EL (cell line): ENCODE measurements at places on chromosomes 7 and 10.
A peak's percentile ranks its signal among the peaks of the same experiment; 100 is the strongest.

GRCh38 chr10:78944723-78945312 is 123.9 kb upstream of the ZMIZ1 start:
- peak; percentile 88 for DNase-seq

DNA sequence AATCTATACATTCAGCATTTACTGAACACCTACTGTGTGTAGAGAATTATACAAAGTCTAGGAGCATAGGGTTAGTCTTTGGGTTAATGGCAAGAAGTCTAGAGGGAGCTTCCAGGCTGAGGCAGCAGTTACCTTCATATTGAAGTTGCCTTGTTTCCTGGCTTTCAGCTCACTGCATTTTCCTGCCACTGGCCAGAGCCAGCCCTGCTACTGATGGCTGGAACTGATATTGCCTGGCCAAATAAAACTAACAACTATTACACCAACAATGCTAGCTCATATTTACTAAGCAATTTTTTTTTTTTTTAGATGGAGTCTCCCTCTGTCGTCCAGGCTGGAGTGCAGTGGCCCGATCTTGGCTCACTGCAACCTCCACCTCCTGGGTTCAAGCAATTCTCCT is 165.7 kb upstream of the ITGB1 start:
- no peak for DNase-seq

- DNase-seq = peak; percentile 86
Observed at GRCh38 chr10:14601872-14602725, 172.6 kb downstream of the FAM107B start.

GRCh38 chr7:37775921-37776320 is 72.5 kb upstream of the NME8 start:
- no peak for DNase-seq

DNA sequence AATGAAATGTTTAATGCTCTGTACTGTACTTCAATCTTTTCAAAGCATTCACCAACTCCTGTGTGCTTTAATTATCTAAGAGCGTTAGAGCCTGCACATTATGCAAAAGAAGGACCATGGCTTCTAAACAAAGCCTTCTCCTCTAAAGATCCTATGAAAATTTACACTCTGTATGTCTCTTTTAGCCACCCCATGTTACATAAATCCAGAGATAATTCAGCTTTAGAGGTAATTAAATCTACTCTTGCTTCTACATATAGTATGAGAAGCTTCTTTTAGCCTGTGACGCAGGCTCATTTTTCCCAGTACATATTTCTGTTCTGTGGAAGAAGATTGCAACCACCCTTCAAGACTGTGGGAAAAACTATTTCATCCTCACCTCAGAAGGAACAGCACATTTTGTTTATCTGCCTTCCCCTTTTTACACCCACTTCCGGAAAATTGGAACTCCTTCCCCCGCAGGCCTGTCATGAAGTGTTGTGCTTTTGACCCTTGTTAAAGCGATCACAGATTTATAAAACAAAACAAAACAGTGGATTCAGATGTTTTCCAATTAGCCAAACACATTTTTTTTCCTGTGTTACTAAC is 8.1 kb upstream of the TAS2R16 start:
- DNase-seq = no peak

GRCh38 chr7:117854186-117854585 is 19.1 kb downstream of the CTTNBP2 start:
- no peak for DNase-seq

DNA sequence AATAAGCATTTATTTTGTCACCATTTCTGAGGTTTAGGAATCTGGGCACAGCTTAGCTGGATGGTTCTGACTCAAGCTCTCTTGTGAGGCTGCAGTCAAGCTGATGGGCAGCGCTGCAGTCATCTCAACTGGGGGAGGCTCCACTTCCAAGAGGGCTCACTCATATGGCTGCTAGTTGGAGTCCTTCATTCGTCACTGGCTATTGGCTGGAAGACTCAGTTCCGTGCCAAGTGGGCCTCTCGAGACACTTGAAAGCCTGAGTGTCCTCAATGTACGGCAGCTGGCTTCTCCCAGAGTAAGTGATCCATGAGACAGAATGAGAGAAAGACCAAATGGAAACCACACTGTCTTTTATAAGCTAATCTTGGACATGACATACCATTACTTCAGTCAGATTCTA is 21.6 kb upstream of the COL13A1 start:
- no peak for DNase-seq

- no peak for DNase-seq
Observed at GRCh38 chr7:37684927-37685326, 1.4 kb downstream of the GPR141 start.

- DNase-seq = no peak
Observed at GRCh38 chr10:114931072-114931679, 6.8 kb upstream of the TRUB1 start.

DNA sequence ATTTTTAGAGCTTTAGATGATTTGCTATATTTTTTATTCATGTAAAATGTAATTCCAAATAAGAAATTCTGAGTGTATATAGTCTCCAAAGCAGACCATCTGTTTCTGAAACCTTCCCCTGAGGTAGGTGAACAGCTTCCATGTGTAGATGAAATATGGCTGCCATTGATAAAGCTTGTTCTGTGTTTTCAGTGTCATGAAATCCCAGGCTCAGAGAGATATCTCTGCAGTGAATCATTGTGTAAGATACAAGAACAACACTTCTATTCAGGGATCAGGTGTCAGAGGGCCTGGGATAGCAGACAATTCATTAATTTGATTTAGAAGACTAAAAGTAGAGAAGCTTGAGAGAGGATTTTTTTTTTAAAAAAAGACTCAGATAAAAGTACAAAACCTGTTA is 29.1 kb downstream of the ACTA2 start:
- DNase-seq = no peak

DNA sequence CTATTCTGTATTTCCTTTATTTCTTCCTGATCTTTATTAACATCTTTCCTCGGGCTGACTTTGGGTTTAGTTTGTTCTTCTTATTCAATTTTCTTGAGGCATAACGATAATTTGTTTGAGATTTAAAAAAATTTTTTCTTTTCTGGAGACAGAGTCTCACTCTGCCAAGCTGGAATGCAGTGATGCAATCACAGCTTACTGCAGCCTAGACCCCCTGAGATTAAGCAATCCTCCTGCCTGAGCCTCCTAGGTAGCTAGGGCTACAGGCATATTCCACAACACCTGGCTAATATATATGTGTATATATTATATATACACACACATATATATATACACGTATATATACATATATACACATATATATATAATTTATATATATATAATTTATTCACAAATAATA is 540.2 kb downstream of the NXPH1 start:
- DNase-seq = no peak

- no peak for DNase-seq
Observed at GRCh38 chr7:18905316-18905943, 212.0 kb downstream of the TWIST1 start.

DNA sequence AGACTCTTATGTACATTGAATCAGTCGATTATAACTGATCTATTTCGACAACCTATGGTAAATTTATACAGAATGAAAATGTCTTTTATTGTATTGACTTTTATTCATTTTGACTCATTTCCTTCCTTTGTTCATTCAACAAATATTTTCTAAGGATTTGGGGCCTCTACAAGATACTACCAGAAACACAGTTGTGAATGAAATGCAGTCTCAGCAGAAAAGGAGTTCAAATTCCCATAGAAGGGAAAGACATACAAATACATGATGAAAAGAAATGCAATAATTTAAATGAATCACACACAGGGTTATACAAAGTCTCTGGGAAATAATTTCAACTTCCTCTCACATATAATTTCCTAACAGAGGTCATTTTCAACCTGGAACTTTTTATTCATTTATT is 134.0 kb upstream of the SEMA3A start:
- no peak for DNase-seq

GRCh38 chr7:18513343-18513742 is 17.8 kb downstream of the HDAC9 start:
- DNase-seq = no peak

DNA sequence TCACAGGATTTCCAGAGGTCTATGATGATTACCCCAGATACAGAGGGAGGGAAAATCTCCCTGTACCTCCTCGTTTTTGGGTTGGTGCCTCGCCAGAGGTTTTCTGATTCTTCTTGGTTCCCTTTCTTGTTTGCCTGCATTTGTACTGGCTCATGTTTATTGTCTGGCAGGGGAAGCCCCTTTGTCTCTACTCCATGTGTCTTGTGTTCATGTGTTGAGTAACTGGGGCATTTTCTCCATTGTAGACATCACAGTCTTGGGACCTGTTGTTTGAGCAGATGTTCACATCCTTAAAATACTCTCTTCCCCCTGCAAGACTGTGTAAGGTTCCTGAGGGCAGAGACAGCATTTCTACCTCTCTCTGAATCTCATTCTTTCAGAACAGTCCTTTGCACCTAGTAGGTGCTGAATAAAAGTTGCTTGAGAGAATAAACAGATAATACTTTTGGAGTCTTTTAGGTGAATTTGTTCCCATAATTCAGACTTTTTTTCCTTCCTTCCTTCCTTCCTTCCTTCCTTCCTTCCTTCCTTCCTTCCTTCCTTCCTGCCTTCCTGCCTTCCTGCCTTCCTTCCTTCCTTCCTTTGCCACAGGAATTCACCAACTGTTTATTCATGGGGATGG is 25.1 kb downstream of the CDK14 start:
- no peak for DNase-seq

GRCh38 chr10:80139265-80139664 is 6.7 kb downstream of the PLAC9 start:
- no peak for DNase-seq

GRCh38 chr10:72690071-72690755 is 1.7 kb upstream of the MCU start:
- DNase-seq = no peak

- no peak for DNase-seq
Observed at GRCh38 chr10:123995082-123995460, 98.3 kb downstream of the CHST15 start.

DNA sequence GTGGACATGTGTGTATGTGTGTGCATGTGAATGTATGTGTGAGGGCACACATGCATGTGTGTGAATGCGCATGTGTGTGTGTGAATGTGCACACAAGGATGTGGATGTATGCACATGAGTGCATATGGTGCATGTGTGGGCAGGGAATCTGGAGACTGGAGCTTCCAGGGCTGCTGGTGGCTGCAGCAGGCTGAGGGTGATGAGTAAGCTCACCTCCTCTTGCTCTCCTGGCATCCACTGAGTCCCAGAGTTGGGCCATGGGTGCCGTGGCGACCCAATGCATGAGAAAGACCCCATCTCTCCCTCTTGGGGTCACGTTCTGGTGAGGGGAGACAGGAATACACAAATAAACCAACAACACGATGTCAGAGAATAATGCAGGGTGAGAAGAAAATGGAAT is 33.3 kb upstream of the COL13A1 start:
- DNase-seq = no peak

- DNase-seq = no peak
Observed at GRCh38 chr7:135158874-135159273, 11.0 kb downstream of the TMEM140 start.

DNA sequence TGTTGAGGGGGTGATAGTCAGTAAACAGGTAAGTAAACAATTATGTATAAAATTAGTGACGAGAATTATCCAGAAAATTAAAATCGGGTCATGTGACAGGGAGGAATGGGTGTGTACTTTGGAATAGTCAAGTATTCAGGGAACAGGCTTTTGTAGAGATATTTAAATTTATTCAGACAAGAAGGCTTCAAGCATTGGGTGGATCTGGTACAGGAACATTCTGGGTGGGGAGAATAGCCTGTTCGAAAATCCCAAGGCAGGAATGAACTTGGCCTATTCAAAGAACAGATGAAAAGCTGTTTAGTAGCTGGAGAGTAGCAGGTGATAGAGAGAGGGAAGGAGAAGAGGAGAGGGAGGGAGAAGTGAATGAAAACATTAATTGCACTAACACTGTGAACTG is 448.9 kb upstream of the FZD8 start:
- DNase-seq = no peak
